Stimulated activated CD8-positive, alpha-beta memory T cell treated with anti-CD3 and anti-CD28 coated beads, Interleukin-4, amount 100 ng/mL, for 4 hours (primary cell): ENCODE measurements at places on chromosomes 4 and X.

- no peak for DNase-seq
Observed at GRCh38 chr4:153510252-153511001, 44.3 kb downstream of the TMEM131L start.

DNA sequence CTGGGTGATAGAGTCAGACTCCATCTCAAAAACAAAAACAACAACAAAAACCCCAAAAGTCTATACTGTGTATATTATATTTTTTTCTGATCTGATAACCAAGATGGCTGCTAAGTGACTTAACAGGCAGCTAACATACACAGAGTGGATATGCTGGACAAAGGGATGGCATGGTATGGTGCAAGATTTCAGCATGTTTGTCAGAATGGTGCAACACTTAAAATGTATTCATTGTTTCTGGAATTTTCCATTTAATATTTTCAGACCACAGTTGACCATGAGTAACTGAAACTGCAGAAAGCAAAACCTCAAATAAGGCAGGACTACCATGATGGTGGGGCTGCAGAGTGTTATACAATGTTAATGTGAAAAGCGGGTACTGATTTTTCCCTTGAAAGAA is 6.1 kb upstream of the BOD1L1 start:
- DNase-seq, result no peak

DNA sequence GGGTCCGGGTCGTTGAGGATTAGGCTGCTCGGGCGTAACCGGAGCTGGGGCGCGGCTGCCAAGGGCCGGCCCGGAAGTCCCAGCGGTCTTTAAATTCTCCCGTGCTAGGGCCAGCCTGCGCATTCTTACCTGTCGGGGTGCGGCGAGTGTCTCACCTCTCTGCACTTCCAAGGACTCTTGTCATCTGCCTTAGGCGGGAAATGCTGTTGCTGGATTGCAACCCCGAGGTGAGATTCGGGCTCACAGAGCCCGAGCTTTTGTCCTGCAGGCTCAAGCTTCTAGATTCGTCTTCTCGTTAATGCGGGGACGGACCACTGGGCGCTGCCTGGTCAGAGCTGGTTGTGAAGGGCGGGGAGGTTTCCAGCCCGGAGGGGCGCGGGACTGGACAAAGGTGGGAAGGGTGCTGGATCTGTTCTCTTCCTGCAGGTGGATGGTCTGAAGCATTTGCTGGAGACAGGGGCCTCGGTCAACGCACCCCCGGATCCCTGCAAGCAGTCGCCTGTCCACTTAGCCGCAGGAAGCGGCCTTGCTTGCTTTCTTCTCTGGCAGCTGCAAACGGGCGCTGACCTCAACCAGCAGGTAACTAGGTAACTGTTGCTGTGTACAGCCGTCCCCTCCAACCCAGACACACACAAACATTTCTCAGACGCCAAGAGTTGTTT is at the start of gene ANKRD37:
Gene ANKRD37 (plus strand): TSS at position 118 of the 662 bp plus-strand sequence. CDS start 83 bp downstream, at position 201.
- DNase-seq, result no peak

DNA sequence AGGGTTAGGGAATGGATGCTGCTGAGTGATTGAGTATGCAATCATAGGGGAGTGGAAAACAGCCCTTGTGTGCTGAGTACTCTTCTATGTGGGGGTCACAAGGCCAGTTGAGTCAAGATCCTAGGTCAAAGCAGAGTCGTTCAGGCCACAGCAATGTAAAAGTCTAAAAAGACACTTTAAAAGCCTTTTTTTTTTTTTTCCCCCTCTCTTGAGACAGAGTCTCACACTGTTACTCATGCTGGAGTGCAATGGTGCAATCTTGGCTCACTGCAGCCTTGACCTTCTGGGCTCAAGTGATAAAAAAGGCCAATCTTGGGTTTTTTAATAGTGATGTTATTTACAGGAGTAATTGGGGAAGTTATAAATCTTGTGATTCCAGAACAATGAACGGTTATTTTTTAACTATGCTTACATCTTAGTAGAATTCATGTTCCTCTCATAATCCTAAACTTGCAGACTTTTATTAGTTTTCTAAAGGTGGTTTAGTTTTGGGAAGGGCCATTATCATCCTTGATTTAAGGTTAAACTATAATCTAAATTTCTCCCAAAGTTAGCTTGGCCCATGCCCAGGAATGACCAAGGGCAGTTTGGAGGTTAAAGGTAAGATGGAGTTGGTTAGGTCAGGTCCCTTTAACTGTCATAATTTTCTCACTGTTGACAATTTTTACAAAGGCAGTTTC is 82.2 kb upstream of the BMP2K start:
- DNase-seq, result no peak

DNA sequence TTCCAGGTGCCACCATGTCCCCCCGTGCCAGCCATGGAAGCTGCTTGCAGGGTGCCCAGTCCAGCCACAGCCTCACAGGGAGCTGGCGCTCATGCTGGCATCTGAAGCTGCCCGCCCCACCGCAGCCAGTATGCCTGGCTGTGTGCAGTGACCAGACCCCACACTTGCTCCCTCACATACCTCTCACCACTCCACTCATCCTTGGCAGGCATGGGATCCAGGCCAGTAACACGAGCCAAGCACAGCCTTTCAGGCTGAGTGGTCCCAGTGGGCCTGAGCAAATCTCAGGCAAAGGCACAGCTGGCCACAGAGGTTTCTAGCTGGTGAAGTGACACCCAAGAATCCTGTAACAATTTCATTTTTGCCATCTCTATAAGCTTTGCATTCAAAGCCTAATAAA is 48.4 kb upstream of the SEC24B start:
- no peak for DNase-seq

GRCh38 chr4:165834116-165834515 is 38.9 kb upstream of the TLL1 start:
- no peak for DNase-seq

- DNase-seq, result no peak
Observed at GRCh38 chr4:168177546-168178149, 85.3 kb downstream of the ANXA10 start.

DNA sequence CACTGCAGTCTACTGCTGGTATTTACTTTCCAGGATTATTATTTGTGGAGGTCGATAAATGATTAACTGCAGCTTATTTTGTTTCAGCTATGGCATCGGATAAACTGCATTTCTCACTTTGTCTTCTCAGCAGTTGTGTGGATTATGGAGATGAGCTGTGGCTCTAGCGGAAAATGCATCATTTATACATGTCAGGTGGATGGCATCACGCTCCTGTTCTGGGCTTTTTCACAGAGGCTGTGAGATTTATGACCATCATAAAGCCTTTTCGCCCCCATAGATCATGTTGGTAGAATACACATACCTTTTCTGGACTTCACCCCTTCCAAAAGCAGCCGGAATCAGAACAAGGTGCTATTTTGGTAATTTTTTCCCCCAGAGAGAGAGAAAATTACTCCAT is 118.8 kb upstream of the MAGEB18 start:
- no peak for DNase-seq
